ENCODE measurements at places on chromosomes 6 and 20. TPM values are rescaled to one million over a fixed set of nuclear protein-coding genes. Genes with fewer than 3 reads are reported as not detected.

DNA sequence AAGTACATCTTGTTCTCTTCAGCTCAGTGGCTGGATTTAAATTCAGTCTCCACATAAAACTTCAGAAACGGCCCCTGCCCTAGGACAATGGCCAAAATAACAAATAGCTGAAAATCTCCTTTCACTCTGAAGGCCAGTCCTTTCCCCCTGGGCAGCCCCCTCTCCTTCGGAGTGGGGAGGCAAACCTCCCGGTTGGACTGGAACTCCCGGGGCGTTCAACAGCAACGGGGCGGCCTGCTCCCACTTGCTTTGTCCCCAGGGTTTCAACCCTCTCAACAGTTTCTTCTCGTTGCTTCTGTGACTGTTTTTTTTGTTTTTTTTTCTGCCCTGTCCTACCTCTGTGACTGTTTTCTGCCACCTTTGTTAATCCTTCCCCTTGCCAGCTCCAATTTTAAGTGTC is 102.6 kb upstream of the DUSP22 start:
- no peak overlapping the region for H3K27ac ChIP-seq
- H3K36me3 ChIP-seq = no peaks in the 10 kb centered on the region
- DNase-seq = no peak
- H3K4me1 ChIP-seq = no peaks in the 10 kb centered on the region
- no peaks in the 10 kb centered on the region for H3K27me3 ChIP-seq
- H3K4me3 ChIP-seq = no peak overlapping the region

GRCh38 chr6:43540507-43540906 is 23.6 kb downstream of the POLR1C start:
- DNase-seq = no peak
- H3K27ac ChIP-seq = no peak overlapping the region
- no peaks in the 10 kb centered on the region for H3K4me1 ChIP-seq
- H3K36me3 ChIP-seq = peaks cover 56% of the 10 kb centered on the region

GRCh38 chr6:138038142-138038870 is 68.9 kb downstream of the PERP start:
- H3K27me3 ChIP-seq = no peaks in the 10 kb centered on the region
- H3K4me1 ChIP-seq = no peaks in the 10 kb centered on the region

- no peak overlapping the region for H3K27ac ChIP-seq
- H3K4me1 ChIP-seq = no peaks in the 10 kb centered on the region
- peaks cover 41% of the 10 kb centered on the region for H3K27me3 ChIP-seq
- no peak for DNase-seq
- no peak overlapping the region for H3K4me3 ChIP-seq
- no peaks in the 10 kb centered on the region for H3K36me3 ChIP-seq
These were observed 89.7 kb downstream of the CD40 start for GRCh38 chr20:46207793-46208192.

DNA sequence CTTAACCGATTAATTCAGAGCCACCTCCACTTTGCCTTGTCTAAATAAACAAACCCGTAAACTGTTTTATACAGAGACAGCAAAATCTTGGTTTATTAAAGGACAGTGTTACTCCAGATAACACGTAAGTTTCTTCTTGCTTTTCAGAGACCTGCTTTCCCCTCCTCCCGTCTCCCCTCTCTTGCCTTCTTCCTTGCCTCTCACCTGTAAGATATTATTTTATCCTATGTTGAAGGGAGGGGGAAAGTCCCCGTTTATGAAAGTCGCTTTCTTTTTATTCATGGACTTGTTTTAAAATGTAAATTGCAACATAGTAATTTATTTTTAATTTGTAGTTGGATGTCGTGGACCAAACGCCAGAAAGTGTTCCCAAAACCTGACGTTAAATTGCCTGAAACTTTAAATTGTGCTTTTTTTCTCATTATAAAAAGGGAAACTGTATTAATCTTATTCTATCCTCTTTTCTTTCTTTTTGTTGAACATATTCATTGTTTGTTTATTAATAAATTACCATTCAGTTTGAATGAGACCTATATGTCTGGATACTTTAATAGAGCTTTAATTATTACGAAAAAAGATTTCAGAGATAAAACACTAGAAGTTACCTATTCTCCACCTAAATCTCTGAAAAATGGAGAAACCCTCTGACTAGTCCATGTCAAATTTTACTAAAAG is 2.7 kb downstream of the FOXC1 start:
- H3K27ac ChIP-seq = no peak overlapping the region
- peak overlapping the region; percentile 52 for H3K4me3 ChIP-seq
- no peak for DNase-seq
- peaks cover 18% of the 10 kb centered on the region for H3K4me1 ChIP-seq

DNA sequence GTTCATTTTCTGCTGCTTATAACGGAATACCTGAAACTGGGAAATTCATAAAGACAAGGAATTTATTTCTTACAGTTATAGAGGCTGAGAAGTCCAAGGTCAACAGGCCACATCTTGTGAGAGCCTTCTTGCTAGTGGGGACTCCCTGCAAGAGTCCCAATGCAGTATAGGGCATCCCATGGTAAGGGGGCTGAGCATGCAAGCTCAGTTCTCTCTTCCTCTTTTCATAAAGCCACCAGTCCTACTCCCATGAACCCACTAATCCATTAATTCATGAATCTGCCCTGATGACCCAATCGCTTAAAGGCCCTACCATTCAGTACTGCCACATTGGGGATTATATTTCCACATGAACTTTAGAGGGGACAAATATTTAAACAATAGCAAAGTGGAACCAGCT is 26.5 kb downstream of the CYB5R4 start:
- no peaks in the 10 kb centered on the region for H3K27me3 ChIP-seq
- no peaks in the 10 kb centered on the region for H3K36me3 ChIP-seq
- H3K4me1 ChIP-seq = peaks cover 18% of the 10 kb centered on the region
- no peak overlapping the region for H3K27ac ChIP-seq

DNA sequence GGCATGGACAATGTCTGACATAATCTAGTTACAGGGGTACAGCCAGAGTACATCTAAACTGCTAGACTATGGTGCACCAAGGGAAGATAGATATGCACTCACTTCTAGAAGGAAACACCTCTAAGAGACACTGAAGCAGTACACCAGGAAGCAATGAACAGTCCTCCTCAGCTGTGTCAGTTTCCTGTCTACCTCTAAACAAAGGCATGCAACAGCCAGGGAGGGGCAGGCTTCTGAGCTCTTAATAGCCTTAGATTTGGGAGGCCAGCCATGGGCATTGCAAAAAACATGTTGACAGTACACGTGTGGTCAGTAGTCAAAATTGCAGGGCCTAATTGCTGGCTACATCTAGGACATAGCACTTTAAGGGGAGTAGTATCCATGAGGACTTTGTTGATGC is 21.4 kb downstream of the CRYBG1 start:
- H3K27me3 ChIP-seq = no peaks in the 10 kb centered on the region
- H3K36me3 ChIP-seq = no peaks in the 10 kb centered on the region
- H3K4me3 ChIP-seq = no peak overlapping the region
- DNase-seq = peak; percentile 31
- H3K4me1 ChIP-seq = no peaks in the 10 kb centered on the region
- H3K27ac ChIP-seq = no peak overlapping the region

- no peaks in the 10 kb centered on the region for H3K36me3 ChIP-seq
- no peaks in the 10 kb centered on the region for H3K4me1 ChIP-seq
- no peak overlapping the region for H3K27ac ChIP-seq
- no peak for DNase-seq
These were observed 35.2 kb downstream of the ALDH5A1 start for GRCh38 chr6:24529985-24530384.

DNA sequence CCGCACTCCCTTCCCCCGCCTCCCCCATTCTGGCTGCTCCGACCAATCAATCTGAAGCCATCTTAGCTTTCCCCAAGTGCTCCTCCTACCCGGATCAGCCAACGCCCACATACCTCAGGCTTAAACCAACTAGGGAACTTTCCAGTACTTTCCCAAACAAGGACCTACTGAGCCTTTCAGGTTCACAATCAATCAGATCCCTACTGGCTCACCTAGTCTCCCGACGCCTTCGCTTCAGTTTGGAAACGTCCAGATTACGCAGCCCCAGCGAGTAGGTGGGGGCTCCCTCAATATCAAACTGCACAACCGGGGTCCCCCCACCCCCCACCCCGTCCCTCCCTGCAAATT is 432 bp downstream of the HSPA1L start:
- no peaks in the 10 kb centered on the region for H3K36me3 ChIP-seq
- H3K4me3 ChIP-seq = peak overlapping the region; percentile 65
- H3K4me1 ChIP-seq = peaks cover 14% of the 10 kb centered on the region
- H3K27ac ChIP-seq = peak overlapping the region; percentile 99
- no peaks in the 10 kb centered on the region for H3K27me3 ChIP-seq
- DNase-seq = peak; percentile 99

DNA sequence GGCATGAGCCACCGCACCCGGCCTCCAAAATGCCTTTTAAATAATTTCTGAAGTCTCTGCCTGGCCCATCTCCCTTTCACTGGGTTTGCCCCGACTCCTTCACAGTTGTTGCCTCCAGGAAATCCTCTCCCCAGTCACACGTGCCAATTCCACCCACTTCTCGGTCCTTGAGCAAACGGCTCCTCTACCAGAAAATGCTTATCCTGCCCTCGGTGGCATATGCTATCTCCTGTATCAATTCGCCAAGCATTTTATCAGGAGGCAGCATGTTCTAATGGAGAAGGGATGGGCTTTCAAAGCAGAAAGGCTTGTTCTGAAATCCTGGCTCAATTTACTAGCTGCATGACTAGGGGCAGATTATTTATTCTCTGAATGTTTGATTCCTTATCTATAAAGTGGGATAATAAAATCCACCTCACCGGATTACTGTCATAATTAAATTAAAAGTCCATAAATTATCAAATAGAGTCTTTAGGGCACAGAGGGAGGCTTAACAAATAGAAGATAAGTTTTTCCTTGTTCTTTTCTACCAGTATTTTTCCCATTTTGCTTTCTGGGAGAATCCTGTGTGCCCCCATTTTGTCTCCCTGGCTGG is 66.3 kb downstream of the PPP1R3G start:
- peak; percentile 20 for DNase-seq
- H3K36me3 ChIP-seq = no peaks in the 10 kb centered on the region
- no peak overlapping the region for H3K27ac ChIP-seq
- no peak overlapping the region for H3K4me3 ChIP-seq
- no peaks in the 10 kb centered on the region for H3K27me3 ChIP-seq

DNA sequence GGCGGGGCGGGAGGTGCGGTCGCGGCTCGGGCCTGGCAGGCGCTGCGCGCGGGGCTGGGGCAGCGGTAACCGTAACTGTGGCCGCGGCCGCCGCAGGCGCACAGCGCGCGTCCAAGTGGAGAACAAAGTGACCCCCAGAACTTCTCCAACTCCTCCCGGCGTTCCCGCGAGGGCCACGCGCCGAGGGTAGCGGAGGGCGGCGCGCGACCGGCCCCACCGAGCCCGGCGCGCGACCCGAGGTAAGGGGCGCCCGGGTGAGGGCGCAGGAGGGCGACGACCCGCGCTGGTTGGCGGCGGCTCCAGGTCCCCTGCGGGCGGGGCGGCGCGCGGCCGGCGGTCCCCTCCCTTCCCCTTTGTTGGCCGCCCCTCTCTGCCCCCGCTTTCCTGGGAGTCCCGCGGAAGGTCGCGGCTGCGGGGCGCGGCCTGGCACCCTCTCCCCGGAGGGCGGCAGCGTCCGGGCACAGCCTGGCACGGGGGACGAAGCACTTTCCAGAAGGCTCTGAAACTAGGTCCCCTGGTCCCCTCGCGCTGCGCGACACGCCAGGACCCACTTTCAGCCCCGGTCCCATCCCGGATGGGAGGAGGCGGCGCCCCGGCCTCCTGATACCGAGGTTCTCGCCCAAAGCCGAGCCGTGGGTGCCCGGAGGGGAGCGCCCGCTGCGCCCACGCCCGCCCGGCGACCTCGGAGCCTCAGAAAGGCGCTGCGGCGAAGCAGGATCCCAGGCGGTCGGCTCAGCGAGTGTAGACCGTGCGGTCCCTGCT is at the start of gene TIAM2:
TIAM2 (plus strand) TSS at position 62 of the 762 bp plus-strand sequence. CDS start 133,909 bp downstream, outside the sequence.
- H3K27me3 ChIP-seq = peaks cover 8% of the 10 kb centered on the region
- H3K4me3 ChIP-seq = peak within 1 kb of the TSS; percentile 69
- H3K27ac ChIP-seq = no peak within 1 kb of the TSS
- no peaks in the 10 kb centered on the region for H3K36me3 ChIP-seq
- DNase-seq = peak; percentile 30
- peaks cover 10% of the 10 kb centered on the region for H3K4me1 ChIP-seq

GRCh38 chr20:60035-60918 is 27.2 kb upstream of the DEFB125 start:
- H3K27ac ChIP-seq = no peak overlapping the region
- no peak overlapping the region for H3K4me3 ChIP-seq
- H3K36me3 ChIP-seq = no peaks in the 10 kb centered on the region
- no peaks in the 10 kb centered on the region for H3K4me1 ChIP-seq

The LY6G6D gene
- not detected for total RNA-seq

The SERPINB1 gene
- total RNA-seq = 1.9 TPM

The ELOVL4 gene
- 7.9 TPM for total RNA-seq

The PRR18 gene
- 0.50 TPM for total RNA-seq
